ENCODE measurements at places on chromosomes 6 and 20. TPM values are rescaled to one million over a fixed set of nuclear protein-coding genes. Genes with fewer than 3 reads are reported as not detected.

DNA sequence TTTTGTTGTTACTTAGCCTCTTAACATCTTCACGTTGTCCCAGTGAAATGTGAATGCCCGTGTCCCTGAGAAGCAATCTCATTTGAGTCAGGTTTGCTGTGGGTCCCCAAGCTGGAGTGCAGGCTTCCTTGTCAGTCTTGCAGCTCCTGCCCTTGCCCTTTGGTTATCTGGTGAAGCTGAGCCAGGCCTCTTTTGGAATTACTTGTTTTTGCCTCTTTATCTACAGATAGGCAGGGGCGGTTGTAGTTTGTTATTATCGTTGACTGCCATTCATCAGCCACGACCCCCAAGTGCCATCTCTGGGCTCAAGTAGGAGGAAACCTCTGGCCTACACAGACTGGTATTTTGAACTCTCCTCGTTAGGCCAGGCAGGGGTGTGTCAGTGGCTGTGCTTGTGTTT is 2.2 kb downstream of the TMEM14C start:
- no peak for DNase-seq

DNA sequence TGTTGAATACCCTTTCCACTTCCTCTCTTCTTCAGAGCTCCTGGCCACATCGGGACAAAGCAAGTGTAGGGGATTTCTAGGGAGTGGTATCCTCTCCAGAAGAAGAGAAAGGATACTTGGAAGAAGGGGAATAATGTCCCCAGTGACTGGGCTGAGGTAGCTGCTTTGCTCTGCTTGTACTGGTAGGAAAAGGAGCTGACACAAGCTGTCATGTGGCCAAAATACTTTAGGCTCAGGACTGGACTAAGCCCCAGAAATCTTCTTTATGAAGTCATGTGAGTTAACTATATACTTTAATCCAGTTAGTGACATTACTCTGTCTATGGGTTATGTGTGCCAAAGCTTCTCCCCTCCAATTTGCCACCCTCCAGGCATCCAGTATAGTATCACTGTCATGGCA is 40.5 kb downstream of the AKIRIN2 start:
- DNase-seq = no peak

DNA sequence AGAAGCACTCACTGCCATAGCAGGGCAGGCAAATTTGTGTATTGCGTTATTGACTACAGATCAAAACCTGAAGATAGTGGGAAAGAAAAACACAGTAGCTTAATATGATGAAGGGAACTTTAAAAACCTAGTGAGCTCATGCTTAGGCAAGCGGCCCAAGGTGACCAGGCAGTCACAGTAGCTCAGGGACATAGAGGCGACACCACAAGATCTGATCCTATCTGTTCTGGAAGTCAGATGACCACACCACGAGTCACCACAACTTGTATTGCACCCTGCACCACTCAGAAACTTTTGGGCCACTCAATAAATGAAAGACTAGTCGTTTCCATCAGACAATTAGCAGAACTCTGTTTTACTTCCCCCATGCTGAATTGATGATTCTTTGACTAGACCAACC is 4.9 kb downstream of the CLIC5 start:
- DNase-seq = no peak

- no peak for DNase-seq
These were observed 47.3 kb upstream of the CLIC5 start for GRCh38 chr6:46062991-46063390.

DNA sequence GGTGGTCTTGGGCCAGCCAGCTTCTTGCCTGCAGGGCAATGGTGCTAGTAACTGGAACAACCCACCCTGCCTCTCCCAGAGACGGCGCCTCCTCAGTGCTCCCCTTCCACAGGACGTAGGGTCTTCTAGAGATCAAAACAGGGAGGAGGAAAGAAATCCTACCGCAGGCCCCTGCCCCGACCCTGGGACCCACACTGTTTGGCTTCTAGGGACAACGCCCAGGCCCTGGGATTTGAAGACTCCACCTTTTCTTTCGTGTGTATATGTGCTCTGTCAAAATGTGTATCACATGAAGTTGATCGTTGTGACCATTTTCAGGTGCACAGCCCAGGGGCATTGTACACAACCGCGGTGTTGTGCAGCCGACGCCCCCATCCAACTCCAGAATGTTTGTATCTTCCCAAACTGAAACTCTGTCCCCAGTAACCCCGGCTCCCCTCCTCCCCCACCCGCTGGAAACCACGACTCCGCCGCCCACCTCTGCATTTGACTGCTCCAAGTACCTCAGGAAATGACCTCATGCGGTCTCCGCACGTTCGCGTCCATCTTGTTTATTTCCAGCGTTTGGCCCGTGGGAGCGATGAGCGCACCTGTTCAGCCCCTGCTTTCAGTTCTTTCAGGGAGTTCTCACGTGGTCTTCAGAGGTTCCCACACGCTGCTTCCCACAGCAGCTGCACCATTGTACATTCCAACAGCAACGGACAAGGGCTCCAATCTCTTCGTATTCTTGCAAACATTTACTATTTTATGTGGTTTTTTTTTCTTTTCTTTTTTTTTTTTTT is 3.4 kb upstream of the BHLHE23 start:
- peak; percentile 60 for DNase-seq

GRCh38 chr20:58544286-58544685 is 29.1 kb upstream of the APCDD1L start:
- DNase-seq = no peak

DNA sequence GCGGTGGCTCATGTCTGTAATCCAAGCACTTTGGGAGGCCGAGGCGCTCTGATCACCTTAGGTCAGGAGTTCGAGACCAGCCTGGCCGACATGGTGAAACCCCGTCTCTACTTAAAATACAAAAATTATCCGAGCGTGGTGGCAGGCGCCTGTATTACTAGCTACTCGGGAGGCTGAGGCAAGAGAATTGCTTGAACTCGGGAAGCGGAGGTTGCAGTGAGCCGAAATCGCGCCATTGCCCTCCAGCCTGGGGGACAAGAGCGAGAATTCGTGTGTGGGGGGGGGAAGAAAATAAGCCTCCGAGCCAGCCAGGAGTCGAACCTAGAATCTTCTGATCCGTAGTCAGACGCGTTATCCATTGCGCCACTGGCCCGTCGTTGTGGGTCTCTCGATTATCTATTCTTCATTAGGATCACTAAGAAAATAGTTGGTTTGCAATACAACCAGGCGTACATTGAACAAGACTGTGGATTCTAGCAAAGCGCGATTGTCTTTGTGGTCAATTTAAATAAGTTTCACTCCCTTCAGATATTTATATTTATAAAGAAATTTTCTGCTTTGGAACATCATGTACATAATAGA is 33.9 kb upstream of the PRSS16 start:
- no peak for DNase-seq

GRCh38 chr6:71011871-71012371 is 55.1 kb upstream of the B3GAT2 start:
- DNase-seq = no peak

DNA sequence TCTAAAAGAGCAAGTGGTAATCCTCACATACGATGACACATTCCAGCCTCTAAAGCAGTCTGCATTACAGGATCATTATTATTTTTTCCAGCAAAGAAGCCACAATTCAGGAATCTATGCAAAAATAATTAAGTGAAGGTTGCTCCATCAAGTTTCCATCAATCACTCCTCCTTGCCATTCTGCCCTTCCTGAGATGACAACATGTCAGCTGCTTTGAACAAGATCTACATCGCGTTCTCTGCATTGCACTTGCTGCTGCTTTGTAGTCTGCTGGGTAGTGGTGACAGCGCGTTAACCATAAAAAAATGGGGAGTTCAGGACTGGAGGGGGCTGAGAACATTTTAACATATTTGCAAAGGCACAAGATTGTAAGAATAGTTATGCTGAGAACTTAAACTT is 147.7 kb downstream of the GMPR start:
- no peak for DNase-seq

DNA sequence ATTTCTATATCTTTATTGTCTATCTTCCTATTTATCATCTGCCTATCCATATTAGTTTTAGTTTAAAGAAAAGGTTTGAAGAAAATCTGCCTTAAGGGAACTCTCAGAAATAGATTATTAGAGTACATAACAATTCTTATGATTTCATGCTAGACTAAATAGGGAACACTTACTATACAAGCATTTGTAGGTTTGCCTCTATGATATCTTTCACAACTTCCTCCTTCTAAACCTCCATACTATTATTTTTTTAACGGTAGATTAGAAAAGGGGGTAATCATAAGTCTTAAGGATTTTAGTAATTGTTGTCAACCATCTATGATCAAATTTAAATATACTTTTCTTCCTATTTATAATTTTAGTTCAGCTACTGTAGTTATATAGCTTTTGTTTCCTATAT is 11.6 kb upstream of the DSE start:
- no peak for DNase-seq

DNA sequence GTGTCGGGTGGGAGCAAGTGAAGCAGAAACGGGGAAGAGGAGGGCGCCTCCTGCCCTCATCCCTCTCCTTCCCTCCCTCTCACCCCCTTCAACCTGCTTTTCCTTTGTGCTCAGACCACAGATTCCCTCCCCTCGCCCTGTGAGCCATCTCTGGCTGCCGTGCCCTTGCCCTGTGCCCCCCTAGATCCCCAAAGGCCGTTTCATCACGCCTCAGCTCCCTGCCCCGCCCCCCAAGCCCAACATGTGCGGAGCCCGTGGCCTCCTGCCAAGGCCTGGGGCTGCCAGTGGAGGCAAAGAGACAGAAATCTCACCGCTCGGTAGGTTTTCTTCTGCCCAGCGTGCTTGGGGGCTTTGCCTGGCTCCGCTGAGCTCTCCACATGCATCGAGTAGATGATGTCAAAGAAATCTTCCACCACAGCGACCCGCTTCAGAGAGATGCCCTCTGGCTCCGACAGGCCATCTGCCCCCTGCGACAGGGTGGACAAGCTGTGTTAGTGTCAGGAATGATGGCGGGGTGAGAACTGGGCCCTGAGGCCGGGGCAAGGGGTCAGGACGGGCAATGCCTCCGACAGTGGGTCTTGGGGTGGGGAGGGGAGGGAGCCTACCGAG is 57.6 kb downstream of the NOL4L start:
- no peak for DNase-seq

GRCh38 chr20:18545566-18545965 is 21.7 kb upstream of the SMIM26 start:
- no peak for DNase-seq

GRCh38 chr6:142822842-142823241 is 122.1 kb downstream of the HIVEP2 start:
- peak; percentile 38 for DNase-seq

- no peak for DNase-seq
These were observed 32.1 kb downstream of the TGM2 start for GRCh38 chr20:38132910-38133501.

GRCh38 chr6:3575166-3575565 is 118.3 kb upstream of the SLC22A23 start:
- no peak for DNase-seq

GRCh38 chr6:72825315-72825911 is 203.5 kb downstream of the KCNQ5 start:
- no peak for DNase-seq

DNA sequence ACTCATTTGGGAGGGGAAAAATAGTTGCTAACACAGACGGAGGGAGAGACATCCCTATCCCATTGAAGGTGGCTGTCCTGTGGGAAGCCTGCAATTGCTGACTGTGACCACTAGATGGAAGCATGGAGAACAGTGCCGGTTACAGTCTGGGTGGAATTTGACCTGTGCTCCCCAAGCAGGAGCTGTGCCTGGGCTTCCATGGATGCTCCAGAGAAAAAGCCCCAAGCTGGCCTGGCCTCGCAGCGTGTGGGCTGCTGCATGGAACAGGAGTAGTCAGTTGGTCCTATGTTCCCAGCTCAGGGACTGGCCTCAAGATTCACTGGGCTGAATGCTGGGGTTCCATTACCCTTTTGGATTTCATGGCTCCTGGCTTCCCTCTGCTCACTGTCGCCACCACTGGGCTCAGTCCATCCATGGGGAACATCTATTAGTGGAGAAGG is 116.3 kb upstream of the CHD6 start:
- peak; percentile 33 for DNase-seq

GRCh38 chr6:152351742-152352141 is 285.4 kb downstream of the SYNE1 start:
- DNase-seq = no peak

DNA sequence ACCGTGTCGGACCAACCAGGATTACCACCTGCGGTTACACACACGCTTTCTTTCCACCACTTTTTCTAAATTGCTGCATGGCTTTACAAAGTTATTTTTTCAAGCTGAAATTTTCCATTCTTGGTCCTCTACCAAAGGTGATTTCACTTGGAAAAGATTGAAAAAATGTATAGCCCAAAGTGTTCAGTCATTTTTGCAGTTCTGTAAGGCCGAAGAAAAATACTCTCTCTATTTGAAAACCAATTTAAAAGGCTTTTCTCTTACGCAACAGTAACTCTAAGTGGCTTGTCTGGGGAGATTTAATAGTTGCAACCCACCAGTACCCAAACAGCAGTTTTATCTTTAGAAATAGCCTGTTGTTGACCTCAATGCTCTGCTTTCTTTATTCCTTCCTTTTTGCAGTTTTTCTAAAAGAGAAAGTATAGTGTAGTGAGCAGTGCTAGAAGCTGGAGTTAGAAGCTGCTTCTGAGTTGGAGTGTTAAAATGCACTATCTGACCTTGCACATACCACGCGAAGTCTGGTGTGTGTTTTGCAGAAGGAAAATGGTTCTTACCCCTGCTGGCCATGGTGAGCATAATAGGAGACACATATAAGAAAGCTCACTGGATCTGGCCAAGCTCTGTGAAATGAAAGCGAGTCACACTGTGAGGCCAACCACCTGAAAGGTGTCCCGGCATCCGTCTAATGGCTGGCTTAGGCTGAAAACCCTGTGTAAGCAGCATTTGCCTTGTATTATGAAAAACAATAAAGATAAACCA is 271.6 kb upstream of the PRND start:
- no peak for DNase-seq

GRCh38 chr6:30463242-30463641 is 26.1 kb upstream of the HLA-E start:
- DNase-seq = no peak

GRCh38 chr20:33337531-33338165 is 54.6 kb downstream of the BPIFB1 start:
- DNase-seq = no peak

- DNase-seq = no peak
These were observed 99.5 kb downstream of the FYN start for GRCh38 chr6:111773501-111774345.

- DNase-seq = no peak
These were observed 267.2 kb upstream of the SULF2 start for GRCh38 chr20:48052475-48052835.

The CFAP61 gene
- not detected for total RNA-seq

The CLIC5 gene
- 6.6 TPM for total RNA-seq

The RBPJL gene
- total RNA-seq = not detected

The NRSN1 gene
- total RNA-seq = not detected

The OLIG3 gene
- 0.35 TPM for total RNA-seq

The HLA-DPB1 gene
- total RNA-seq = 20.9 TPM

The FILIP1 gene
- total RNA-seq = 0.05 TPM

The NEU1 gene
- total RNA-seq = 24.0 TPM

The ARFGEF3 gene
- 0.53 TPM for total RNA-seq

The TRAPPC3L gene
- not detected for total RNA-seq

The HLA-DQB2 gene
- total RNA-seq = 0.60 TPM

The CGA gene
- total RNA-seq = not detected

The ADGRF5 gene
- total RNA-seq = not detected

The GNRH2 gene
- total RNA-seq = 5.5 TPM
